ENCODE measurements at places on chromosomes 12 and 14. TPM values are rescaled to one million over a fixed set of nuclear protein-coding genes. Genes with fewer than 3 reads are reported as not detected.

Gene RHOJ
- total RNA-seq, result 13.5 TPM

Gene IFT81
- 9.8 TPM for total RNA-seq

Gene SUOX
- 29.7 TPM for total RNA-seq

Gene PPM1H
- total RNA-seq, result 6.5 TPM

DNA sequence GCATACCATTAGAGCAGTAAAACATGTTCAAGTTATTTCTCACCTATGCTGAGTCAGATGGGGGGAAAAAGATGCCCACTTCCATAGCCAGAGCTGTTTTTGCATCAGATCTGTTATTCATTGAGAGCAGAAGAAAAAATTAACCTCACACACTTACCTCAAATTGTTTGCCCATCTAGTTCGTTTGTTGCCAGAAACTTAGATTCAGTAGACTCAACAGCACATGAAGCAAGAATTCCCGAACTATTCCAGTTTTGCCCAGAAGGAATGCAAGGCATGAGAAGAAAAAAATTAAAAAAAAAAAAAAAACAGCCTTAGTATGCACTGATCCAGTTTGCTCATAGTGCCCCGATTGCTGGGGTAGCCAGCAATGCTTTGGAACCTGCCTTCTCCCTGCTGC is 12.4 kb upstream of the DPF3 start:
- DNase-seq, result no peak

GRCh38 chr14:104562606-104563005 is 17.0 kb upstream of the C14orf180 start:
- peak; percentile 28 for DNase-seq

GRCh38 chr14:53964249-53964648 is 7.6 kb upstream of the BMP4 start:
- no peak for DNase-seq

DNA sequence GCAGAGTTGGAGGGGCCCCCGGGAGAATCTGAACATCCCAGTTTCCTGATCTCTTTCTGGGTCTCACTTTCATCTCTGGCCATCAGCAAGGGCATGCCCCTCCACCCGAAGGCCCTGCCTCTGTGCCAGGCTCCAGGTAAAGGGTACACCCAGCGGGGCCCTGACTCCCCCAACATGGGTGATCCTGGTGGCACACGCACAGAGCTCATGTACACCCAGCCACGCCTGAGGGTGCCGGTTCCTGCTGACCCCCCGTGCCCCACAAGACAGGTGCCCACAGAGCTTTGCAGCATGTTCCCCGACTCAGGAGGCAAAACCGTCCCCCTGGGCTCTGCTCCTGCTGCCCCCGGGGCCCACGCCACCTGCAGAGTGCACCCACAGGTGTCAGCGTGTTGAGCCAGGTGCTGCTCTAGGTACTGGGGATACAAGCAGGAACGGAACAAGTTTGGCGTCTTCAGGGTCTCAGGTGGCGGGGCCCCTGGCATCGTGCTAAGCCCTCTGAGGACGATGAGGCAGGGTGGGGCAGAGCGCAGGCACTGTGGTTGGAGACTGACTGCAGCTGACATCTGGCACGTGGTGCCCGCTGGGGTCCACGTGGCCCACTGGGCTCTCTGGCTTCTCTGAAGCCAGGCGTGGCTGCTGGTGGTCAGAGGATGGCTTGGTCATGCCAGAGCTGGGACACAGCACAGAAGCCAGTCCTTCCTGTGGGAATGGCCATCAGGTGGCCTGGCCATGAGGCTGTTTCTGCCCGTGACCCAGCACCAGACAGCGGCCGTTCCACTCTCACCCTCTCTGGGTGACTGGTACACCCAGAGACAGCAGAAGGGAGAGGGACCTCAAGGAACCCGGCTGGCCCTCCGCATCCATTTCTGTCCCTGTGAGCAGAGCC is 13.8 kb downstream of the BAG5 start:
- DNase-seq, result peak; percentile 37

- DNase-seq, result no peak
These were observed 43.0 kb upstream of the GLIPR1 start for GRCh38 chr12:75437564-75437963.

GRCh38 chr12:49296836-49297694 is 2.1 kb downstream of the PRPH start:
- no peak for DNase-seq

- no peak for DNase-seq
These were observed 140.9 kb downstream of the EFCAB11 start for GRCh38 chr14:89813617-89814031.

DNA sequence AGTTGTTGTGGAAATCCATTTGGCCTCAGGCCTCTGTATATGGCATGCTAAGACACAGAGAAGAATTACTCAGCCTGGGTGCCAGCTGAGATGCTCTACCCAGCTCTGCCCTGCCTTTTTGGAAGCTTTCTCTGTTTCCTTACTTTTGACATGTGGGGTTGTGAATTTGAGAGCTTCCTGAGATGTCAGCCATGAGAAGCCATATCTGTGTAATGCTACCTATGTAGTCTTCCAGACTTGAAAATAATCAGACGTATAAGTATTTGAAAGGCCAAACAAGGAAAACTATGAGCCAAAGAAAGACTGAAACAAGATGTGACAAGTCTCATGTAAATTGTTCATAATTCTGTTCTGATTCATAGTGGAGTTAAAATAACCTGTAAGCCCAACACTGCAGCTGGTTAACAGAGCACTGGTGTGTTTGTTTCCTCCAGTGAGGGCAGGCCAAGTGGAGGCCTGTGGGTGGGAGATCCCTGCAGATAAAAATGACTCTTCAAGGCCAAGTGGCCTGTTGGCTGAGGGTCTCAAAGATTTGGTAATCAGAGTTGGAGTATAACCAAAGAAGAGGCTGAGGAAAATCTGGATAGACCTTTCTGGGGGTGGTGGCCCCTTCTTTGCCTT is 94.0 kb downstream of the TMX1 start:
- DNase-seq, result no peak

- no peak for DNase-seq
These were observed 84.5 kb upstream of the KCNA1 start for GRCh38 chr12:4825011-4825858.

Measured in Right ventricle myocardium superior (tissue), 1 donor.